ENCODE measurements at places on chromosomes 4 and X.

DNA sequence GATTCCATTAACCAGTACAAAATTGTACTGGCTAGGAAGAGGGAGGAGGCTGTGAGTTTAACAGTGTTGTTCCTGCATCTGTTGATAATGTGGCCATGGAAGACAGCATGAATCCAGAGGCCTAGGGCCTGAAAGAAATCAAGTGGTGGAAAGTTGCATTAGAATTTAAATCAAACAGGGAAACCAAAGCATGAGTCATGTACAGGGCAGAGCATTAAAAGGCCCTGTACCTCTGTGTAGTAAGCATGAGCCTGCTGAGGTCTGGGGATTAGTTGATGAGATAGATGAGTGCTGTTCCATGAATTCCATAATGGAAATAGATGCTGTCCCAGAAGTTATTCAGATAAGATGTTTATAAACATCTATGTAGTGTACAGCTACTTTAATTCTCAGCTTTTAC lies 58.3 kb downstream of the MID1IP1 start:
- no peak for DNase-seq

DNA sequence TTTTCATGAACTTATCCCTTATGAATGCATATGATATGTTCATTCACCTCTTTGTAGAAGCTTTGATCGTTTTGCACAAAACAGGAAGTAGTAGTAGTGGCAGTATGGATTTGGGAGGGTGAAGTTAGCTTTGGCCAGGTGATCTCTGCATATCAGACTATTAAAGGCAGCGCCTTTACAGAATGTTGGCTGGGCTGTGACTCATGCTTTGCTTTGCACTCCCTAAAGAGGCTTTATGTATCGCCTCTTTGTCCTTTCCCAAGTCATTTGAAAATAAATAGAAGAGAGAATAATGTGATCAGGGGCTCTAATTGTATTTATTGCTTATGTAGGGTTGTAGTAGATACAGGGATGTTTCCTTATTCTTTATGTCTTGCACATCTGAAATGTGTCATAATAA lies 50.4 kb downstream of the SHROOM3 start:
- no peak for DNase-seq

DNA sequence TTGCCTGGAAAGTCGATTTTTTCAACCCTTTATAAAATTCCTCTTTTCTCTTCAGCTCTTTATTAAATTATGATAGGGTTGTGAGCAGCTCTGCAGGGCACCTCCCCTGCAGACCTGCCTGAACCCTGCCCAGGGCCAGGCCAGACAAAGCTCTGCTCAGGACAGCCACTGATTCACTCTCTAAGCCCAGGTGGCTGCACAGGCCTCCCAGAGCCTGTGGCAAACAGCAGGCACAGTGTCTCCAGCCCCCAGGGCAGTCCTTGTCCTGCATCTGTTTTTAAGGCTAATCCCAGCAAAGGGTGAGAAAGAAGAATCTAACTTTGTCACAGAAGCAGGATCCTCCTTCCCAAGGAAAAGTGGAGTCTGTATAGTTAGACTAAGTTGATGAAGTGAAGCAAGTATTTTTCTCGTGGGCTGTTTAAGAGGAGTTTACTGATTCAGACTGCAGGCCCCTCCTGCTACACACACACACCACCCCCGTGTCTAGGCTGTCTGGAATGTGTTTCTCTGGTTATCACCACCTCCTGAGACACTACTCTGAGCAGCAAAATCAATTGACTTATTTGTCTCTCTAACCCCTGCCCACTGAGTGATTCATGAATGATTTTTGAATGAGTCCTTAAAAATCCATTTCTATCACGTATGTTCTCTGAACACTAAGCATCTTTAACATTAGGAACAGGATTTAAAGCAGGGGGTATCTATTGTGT lies 101.7 kb downstream of the CHIC2 start:
- no peak for DNase-seq

DNA sequence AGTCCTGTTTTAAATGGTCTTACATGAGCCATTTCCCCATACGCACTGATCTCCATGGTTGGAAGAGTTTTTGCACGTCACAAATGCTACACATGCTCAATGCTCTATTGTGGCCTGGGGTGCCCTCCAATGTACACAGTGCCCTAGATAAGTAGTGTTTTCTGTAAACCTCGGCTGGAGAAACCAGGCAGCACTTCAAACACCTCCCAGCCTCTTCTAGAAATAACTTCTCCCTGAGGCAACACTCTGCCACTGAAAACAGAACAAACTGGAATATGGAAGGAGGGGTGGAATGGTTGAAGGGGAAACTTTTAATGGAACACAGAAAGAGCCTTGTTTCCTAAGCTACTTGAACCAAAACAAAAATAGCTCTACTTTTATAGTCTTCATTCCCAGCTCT lies 123.9 kb upstream of the CBR4 start:
- no peak for DNase-seq

DNA sequence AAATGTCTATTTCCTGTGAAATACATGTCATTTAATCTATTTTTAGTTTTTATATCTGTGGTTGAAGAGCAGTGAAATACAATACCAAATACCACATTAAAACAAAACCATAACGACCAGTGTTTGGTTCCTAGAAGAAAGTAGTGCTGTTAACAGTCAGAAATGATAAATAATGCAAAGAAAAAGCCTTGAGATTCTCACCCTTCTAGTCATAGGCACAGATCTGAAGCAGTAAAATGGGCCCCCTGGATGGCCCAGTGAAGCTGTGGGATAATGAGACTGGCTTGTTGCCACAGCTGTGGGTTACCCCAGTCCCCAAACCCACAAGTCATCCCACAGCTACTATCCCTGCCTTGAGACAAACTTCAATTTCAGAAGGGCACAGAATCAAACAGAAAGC lies 137.3 kb upstream of the RPL34 start:
- DNase-seq, result no peak

- no peak for DNase-seq
Observed at GRCh38 chr4:41957634-41958033, 22.4 kb downstream of the TMEM33 start.

- DNase-seq, result no peak
Observed at GRCh38 chrX:769796-770195, 139.2 kb downstream of the SHOX start.

- no peak for DNase-seq
Observed at GRCh38 chr4:13710246-13710885, 82.8 kb upstream of the BOD1L1 start.

DNA sequence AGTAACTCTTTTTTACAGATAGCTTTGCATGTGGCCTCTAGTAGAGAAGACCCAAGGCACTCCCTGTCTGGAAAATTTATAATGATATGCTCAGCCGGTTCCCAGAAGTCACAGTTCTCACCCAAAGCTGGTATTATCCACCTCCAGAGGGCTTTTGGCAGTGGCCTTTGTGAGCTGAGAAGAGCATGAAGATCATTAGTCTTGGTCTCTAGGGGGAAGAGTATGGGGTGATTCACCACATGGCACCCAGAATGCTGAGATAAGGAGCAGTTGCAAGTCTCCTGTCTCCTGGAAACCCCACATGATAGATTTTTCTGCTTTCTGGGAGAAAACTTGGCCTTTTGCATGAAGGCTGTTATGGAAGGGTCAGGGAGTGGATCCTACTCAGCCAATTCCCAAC lies 75.4 kb upstream of the PRPS1 start:
- DNase-seq, result no peak

DNA sequence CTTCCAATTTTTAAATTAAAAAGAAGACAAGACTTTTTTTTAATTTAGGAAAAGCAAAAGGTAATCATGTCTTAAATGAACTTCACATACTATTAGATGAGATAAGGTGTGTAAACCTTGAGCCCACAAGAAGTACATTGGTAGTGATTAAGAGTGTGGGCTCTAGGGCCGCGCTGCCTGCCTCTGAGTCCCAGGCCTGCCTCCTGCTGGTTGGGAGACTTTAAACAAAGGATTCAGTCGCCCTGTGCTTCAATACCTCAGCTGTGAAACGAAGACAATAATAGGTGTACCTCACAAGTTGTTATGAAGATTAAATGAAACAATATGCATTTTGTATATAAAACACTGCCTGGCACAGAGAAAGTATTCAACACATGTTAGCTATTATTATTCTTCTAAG lies 95.9 kb upstream of the MYOZ2 start:
- no peak for DNase-seq

DNA sequence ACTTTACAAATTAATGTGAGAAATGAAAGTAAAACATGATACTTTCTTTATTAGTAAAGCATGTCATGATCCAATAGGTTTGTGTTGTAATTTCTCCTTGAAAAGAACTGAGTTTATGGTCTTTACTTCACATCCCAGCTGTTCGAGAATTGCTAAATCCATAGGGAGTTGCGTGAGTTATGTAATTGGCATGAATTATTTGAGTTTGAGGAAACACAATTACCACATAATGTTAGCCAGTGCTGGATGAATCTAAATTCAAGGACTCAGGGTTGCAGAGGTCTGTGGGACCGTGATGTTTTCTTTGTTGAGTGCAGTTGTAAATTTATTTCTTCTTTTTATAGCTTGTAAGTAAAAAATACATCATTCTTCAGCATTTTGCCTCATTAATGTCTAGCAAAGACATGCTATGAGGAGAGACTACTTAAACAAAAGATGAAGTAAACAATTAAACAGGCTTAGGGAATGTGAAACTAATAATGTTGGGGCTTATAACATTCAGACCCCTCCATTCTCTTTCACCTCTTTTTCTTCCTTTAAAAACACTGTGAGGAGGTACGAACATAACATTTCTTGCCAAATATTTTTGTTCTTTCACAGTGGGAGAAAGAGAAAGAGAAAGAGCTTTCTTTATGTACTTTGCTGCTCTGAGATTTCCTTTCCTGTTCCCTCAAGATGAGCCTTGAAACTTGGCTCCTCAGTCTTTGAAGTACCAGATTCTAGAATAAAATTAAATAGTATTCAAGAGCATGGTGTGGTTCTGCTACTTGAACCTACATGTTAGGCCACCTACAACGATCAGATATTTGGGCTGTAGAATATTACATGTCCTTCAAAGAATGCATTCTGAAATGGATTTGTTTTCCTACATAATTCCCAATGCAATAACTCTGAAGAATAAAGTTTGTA lies 159.6 kb upstream of the ANK2 start:
- DNase-seq, result no peak

GRCh38 chrX:140687706-140688105 lies 21.9 kb upstream of the LINC00632 start:
- no peak for DNase-seq

DNA sequence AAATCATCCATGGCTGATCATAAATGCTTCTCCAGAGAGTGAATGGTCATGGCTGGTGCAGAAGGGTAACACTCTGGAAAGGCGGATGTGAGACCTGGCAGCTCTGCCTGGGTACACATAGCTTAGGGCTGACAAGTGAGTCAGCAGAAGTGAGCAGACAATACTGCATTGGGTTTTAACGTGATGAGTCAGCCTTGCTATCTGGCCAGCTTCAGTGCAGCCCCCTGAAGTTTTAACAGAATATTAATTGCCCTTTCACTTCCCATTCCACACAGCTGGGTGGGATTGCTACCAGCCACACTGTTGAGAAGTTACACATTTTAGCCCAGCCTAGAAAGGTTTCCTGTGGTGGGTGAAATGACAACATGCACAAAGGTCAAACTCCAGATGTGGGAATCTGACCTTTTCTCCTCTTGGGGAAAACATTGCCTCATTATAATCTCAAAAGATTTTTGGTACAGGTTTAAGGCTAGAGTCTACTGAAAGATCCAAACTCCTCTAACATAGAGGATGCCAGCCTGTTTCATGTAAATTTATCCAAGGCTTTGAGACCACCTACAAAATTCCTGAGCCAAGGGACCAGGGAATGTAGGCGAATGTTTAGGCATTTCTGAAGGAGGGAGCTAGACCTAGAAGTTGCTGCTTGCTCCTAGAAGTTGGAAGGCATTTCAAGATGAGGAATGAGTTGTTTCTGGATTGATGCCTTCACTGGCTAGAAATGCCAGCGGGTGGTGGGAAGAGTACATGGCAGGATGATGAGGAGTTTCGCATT lies 230.3 kb upstream of the PGRMC2 start:
- DNase-seq, result no peak

GRCh38 chrX:46587158-46587557 lies 13.6 kb downstream of the CHST7 start:
- DNase-seq, result no peak

GRCh38 chr4:65170768-65171514 lies 499.3 kb downstream of the EPHA5 start:
- no peak for DNase-seq
